KBM-7 (cell line): ENCODE measurements at places on chromosomes 3 and 15.

GRCh38 chr3:146550743-146551510, 6.5 kb upstream of the PLSCR1 start:
- DNase-seq: no peak

- no peak for DNase-seq
These were observed 32.0 kb downstream of the CORO2B start for GRCh38 chr15:68610825-68611224.

GRCh38 chr3:32143849-32144757, 37.7 kb downstream of the GPD1L start:
- DNase-seq: peak; percentile 80

DNA sequence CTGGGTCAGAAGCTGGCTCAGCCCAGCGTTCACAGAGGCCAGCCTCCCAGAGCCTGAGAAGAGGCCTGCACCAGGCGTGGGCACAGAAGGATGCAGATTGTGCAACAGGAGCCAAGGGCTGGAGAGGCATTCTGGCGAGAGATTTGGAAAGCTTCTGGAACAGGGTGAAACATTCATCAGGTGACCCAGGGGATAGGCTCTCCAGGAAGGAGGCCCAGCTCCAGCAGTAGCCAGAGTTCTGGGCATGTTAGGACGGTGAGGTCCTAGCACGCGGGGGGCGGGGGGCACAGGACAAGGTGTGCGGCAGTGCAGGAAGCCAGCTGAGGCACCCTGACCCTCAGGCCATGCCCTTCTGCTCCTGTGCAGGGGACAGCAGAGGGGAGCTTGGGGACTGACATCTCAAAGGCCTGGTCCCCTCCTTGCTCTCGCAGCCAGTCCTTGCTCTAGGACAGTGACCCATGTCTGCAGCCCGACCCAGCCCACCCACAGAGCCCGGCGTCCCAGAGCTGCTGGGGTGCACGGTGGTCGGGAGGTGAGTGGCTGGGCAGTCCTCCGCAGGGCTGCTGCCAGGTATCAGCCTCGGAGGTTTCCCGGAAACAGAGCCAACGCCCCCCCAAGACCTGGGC, 111.7 kb upstream of the KLF13 start:
- DNase-seq: no peak

DNA sequence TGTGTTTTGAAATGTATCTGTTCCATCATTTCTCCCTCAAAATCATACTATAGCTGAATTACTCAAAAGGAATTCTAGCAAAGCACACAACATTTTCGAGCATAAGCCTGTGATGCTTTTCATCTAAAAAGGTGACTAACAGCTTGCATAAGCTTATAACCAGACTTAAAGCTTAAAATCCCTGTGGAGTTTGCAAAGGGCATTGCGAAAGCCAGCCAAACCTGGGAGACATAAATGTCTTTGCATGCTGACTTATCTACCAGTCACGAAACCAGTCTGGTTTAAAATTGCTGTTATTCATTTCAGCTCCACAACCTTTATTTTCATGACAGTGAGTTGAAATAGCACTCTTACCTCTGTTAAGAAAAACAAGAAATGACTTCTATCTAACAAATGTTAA, 35.6 kb upstream of the LIPC start:
- no peak for DNase-seq

GRCh38 chr3:190642016-190642415, 128.1 kb downstream of the IL1RAP start:
- no peak for DNase-seq
